Type B pancreatic cell (in vitro differentiated cells): ENCODE measurements at places on chromosomes 13 and 19.

DNA sequence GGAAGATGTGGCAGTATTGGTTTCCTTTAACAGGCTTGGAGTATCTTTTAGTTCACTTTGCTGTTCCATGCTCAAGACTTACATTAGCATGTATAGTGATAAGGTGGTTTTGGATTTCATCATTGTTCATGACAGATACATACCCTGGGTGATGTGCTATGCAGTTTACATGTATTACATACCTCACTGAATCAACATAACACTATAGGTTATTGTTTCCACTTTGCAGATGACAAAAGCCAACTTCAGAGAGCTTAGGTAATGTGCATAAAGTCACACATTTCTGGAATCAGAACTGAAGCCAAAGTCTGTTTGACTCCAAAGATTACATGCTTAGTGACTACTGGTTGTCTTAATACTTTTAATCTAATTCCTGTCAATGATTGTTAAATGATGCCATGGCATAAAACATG, 7.1 kb downstream of the COMMD6 start:
- no peak overlapping the region for H3K4me3 ChIP-seq
- peaks cover 2% of the 10 kb centered on the region for H3K4me1 ChIP-seq
- H3K36me3 ChIP-seq, result peaks cover 21% of the 10 kb centered on the region
- H3K27me3 ChIP-seq, result no peaks in the 10 kb centered on the region
- no peak overlapping the region for H3K27ac ChIP-seq

- no peak for DNase-seq
- peak overlapping the region; percentile 88 for H3K27ac ChIP-seq
- peaks cover 9% of the 10 kb centered on the region for H3K36me3 ChIP-seq
- peaks cover 10% of the 10 kb centered on the region for H3K27me3 ChIP-seq
Measured at GRCh38 chr19:17327654-17328516, 6.8 kb downstream of the ANO8 start.

GRCh38 chr13:111165241-111166010, 50.3 kb downstream of the ARHGEF7 start:
- H3K4me1 ChIP-seq, result peaks cover 14% of the 10 kb centered on the region
- DNase-seq, result no peak
- H3K27ac ChIP-seq, result no peak overlapping the region
- H3K4me3 ChIP-seq, result no peak overlapping the region
- no peaks in the 10 kb centered on the region for H3K27me3 ChIP-seq

DNA sequence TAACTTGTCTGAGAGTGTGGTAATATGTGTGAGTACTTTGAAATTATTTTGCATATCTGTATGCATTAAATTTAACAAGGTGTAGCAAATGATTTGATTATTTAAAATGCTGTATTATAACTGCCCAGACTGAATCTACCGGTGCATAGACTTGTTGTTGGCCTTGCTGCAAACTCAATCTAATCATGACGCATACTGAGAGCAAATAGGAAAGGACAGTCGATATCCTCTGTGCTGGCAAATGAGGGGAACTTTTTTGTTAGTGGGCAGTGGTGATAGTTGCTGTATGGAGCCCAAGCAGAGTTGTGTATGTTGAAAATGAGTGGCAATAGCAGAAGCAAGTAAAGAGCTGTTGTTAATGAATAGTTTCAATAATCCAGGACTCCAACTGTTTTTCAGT, 127.4 kb downstream of the LMO7 start:
- peak overlapping the region; percentile 85 for H3K4me3 ChIP-seq
- peak overlapping the region; percentile 96 for H3K27ac ChIP-seq
- no peak for DNase-seq
- no peaks in the 10 kb centered on the region for H3K27me3 ChIP-seq
- peaks cover 21% of the 10 kb centered on the region for H3K36me3 ChIP-seq

DNA sequence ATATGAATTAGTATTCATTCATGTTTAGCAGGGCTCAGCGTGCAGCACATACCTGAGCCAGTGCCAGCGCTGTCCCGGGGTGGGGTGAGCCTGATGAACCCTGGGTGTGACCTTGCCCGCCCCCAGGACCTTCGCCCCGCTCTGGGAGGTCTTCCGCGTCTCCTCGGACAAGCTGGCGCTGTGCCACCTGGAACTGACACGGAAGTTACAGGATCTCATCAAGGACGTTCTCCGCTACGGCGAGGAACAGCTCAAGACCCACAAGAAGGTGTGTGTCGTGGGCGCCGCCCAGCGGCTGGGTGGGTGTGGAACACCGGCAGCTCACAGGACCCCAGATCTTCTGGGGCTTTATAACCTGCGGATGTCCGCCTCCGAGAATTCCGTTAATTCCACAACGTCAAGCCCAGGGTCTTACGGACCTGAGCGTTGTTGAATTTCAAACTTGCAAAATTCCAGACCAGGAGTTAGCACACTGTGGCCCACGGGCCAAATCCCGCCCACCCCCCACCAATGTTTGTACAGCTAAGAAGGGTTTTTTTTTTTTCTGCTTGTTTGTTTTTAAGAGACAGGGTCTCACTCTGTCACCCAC, 15.4 kb downstream of the FCHO1 start:
- peaks cover 5% of the 10 kb centered on the region for H3K27me3 ChIP-seq
- peak overlapping the region; percentile 85 for H3K27ac ChIP-seq
- no peaks in the 10 kb centered on the region for H3K36me3 ChIP-seq

DNA sequence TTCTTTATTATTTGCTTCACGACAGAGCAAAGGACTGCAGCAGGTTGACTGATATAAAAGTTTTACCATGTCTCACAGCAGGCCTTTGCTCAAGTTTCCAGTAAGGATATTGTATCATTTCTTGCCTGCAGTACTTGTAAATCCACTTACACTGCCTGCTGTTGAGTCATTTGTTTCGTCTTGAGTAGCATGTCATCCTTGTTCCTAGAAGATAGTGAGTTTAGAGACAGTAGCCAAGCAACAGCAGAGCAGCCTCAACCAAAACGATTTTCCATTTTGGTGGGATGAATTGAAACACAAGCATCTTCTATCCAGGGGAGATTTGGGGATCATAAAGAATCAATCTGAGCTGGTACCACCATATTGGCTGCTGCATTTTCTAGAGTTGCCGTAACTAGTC, 24.0 kb upstream of the ALOX5AP start:
- no peak overlapping the region for H3K4me3 ChIP-seq
- H3K36me3 ChIP-seq, result no peaks in the 10 kb centered on the region
- H3K4me1 ChIP-seq, result no peaks in the 10 kb centered on the region
- no peak for DNase-seq
- no peak overlapping the region for H3K27ac ChIP-seq

- H3K4me3 ChIP-seq, result no peak overlapping the region
- no peak overlapping the region for H3K27ac ChIP-seq
- no peak for DNase-seq
- peaks cover 6% of the 10 kb centered on the region for H3K27me3 ChIP-seq
Measured at GRCh38 chr13:44278166-44278565, 95.5 kb upstream of the SERP2 start.

- H3K4me3 ChIP-seq, result no peak overlapping the region
- H3K4me1 ChIP-seq, result peaks cover 18% of the 10 kb centered on the region
- DNase-seq, result no peak
- H3K36me3 ChIP-seq, result no peaks in the 10 kb centered on the region
Measured at GRCh38 chr13:106113796-106114195, 421.7 kb downstream of the EFNB2 start.
